ENCODE measurements at places on chromosomes 6 and 20.

GRCh38 chr20:35243986-35244385 is 17.5 kb downstream of the MMP24 start:
- no peak for DNase-seq

DNA sequence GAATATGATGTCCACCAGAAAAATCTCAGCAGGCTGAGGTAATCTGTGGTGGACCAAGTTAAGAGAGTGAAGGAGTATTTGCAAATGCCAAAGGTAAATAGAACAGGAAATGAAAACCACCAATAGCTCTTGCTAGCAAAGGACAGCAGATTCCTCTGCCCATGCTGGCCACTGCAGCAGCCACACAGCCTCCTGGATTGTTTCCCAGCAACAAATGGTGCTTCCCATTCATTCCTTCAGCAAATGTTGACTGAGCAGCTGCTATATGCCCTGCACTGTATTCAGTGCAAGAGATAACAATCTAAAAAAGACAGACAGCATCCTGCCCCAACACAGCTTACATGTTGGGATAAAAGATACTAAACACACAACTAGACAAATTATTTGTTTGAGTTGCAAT is 11.0 kb downstream of the ROS1 start:
- no peak for DNase-seq

DNA sequence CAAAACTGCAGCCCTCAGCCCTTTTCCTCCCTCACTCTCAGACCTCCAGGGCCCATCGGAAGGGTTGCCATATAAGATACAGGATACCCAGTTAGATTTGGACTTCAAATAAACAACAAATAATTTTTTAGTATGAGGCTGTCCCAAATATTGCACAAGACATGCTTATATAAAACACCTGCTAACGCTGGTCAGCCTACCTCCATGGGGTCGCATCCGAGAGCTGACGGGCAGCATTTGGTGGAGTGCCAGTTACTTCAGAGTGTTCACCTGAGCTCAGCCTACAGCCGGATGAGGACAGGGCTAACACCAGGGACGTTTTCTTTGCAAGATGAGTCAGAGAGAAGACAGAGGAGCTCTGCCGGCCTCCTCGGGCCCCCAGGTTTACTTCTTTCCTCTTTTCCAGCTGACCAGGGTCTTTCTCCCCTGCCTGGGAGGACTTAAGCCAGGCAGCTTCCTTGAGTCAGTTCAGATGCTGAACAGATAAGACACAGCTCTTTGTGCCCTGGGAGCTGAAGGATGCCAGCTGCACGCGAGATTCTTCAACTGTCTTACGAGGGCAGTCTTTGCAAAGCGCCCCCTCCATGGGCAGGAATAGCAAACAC is 141.2 kb upstream of the KCNG1 start:
- no peak for DNase-seq

- DNase-seq, result no peak
Measured at GRCh38 chr6:24451581-24452388, 37.6 kb downstream of the GPLD1 start.

DNA sequence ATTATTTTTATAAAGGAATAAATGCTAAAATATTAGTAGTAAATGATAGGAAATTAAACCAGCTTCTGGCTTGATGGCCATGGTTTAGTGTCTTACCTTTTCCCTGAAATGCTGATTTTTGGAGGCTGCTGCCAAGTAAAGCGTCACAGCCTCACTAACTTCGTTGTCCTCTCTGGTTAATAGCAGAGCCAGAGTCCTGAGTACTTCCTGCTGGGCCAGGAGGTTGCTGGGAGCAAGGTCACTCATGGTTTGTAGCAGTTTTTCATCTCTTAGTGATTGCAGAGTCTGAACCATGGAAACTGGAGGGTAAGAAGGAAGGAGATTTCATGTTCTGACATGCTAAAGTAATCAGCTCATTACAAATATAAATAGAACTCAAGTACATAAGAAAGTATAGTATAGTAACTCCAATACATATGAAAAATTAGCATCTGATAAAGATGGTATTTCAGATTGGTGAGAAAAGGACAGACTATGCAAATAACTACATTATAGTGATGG is 26.5 kb upstream of the ARMH2 start:
- DNase-seq, result no peak

GRCh38 chr6:131061041-131061750 is 1.8 kb downstream of the EPB41L2 start:
- DNase-seq, result no peak

- no peak for DNase-seq
Measured at GRCh38 chr20:19934792-19935491, 82.2 kb upstream of the NAA20 start.

- DNase-seq, result no peak
Measured at GRCh38 chr6:138422861-138423260, 18.8 kb downstream of the HEBP2 start.

DNA sequence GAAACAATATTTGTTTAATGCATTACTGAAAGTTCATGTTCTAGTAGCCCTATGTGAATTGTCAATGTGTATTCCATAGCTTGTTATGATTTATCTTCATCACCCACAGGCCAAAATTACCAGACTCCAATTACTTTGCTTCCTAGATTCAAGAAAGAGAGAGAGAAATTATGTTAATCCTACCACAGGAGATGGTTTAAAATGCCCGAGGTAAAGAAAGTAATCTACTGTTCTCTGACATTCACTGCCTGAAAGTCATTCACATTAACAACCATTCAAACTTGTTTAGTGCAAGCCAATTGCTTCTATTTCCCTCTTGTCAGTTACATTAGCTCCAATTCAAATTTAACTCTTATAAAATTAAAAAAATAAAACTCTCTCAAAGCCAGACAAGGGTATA is 260.4 kb upstream of the THEMIS start:
- DNase-seq, result no peak

GRCh38 chr6:140816681-140817080 is 1316.0 kb upstream of the GJE1 start:
- DNase-seq, result no peak

DNA sequence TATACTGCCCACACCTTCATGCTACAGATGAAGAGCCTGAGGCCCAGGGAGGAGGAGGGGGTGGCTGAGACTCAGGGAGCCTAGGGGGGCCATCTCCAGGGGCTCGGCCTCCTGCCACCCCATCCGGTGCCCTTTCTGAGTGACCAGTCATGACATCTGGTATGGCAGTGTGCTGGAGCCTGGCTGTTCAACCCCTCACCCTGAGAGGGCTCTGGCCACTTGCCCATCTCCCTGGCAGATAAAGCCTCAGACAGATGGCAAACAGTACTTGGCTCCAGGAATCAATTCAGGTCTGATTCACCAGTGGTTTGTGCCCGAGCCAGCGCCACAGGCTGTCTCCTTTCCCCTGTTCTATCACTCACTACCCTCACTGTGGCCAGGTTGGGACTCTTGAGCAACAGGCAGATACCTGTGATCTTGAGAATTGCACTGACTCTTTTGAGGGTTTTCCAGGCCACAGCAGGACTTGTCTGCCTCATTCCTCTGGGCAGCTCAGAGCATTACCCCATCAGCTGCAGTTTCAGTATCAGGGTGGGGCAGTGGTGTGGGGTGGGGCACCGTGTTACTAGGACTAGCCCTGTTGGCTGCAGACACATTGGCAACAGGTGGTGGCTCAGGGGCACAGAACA is 22.8 kb downstream of the SRSF3 start:
- no peak for DNase-seq

DNA sequence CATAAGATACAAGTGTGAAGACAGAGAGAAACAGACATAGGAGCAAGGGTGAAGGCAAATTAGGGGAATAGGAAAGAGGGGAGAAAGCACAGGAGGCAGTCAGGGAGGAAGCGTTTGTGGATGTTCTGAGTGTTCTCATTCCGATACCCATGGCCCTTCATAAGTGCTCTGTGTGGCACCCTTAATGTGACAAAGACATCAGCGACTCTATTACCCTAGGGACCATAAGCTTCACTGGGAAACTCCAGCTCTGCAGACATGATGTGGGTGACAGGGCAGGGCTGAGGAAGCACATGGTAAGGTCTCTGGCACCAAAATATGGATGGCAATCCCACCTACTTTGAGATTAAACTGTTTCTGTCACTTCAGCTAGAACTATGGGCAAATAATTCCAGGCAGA is 33.0 kb downstream of the F13A1 start:
- DNase-seq, result no peak

GRCh38 chr20:63495741-63496595 is 2.9 kb downstream of the EEF1A2 start:
- DNase-seq, result no peak

DNA sequence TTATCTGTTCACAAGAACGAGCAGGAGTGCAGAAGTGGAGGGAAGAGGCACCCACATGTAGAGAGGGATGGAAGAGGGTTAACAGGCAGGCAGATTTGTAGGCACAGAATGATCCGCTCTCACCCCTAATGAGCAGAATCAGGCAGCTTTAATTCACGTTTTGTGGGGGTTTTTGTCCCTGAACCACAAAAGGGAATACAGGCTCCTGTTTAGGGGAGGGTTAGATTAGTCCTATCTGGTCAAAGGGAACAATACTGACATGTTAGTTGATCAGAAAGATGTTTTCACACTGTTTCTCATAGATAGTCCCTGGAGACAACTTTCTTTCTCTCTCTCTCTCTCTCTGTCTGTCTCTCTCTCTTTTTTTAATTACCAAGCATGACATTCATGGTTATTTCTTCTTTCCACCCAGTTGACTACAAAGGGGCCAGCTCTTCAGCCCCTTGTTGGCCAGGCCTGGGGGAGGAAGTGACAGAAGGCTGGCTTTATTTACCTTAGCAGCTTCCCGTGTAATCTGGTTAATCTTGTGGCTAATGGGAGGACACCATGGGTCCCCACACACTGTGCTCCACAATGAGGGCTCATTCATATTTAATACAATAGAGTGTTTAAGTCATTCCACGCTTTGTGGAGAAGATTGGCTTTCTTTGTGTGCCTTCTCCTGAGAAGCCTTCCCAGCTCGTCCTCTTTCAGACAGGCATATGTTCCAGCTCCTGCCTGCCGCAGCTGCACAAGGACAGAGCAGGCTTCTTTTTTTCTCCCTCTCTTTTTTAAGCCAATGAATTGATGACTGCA is 958.8 kb downstream of the TFAP2A start:
- DNase-seq, result no peak

DNA sequence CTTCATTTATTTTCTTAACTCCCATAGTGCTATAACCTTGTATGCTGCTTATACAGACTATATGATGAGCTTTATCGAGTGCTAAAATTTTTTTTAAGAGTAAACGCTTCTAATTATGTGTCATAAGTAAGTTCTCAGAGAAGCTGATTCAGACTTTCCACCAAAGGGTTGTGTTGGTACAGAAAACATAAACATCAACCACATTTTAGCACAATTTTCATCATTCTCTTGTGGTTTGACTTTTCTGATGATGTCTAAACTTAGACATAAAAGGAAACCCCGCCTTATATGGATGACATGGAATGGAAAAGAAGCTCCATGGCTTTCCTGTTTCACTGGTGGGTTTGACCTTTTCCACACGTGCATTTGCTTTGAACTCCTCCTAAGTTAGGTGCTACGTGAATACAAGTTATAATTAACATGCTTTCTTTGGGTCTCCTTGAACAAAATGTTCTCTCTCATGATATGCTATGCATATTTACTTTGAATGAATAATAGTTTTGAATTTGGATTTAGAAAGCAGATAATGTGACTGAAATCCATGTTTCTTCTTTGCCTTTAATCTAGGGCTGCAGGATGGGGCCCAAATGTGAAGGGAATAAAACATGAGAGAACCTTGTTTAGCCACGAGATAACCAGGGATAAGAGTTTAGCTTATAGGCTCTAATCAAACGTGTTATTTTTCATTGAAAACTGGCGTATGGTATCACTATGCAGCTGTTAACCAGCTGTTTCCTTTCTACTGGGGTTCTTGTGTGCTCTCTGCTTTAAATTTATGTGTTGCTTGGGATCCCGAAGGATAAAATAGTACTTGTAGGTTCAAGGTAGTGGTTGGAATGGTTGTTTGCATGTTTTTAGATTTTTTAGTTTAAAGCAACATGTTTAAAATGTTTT is 127.1 kb upstream of the AHI1 start:
- DNase-seq, result no peak

DNA sequence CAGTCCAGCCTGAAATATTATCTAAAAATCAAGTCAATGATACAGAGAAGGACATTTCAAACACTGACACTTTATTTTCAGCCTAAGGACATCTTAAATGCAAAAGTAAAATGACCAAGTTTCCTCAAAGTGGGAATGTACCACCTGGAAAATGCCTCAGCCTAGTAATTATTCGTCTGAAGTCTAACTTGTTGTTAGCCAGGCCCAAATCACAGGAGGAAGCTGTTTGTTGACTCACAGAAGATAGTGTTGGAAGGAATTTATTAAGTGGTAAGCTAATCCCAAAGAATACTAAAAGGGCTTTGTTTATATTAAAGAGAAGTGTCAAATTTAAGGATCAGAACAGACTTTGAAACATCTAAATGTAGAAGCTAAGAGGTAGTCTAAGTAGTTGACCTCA is 2.5 kb downstream of the PDE7B start:
- no peak for DNase-seq

GRCh38 chr6:47059216-47059885 is 17.2 kb upstream of the ADGRF1 start:
- no peak for DNase-seq
